ENCODE measurements at places on chromosomes 6 and 20. TPM values are rescaled to one million over a fixed set of nuclear protein-coding genes. Genes with fewer than 3 reads are reported as not detected.

EGFL8 gene
- total RNA-seq, result 13.6 TPM

- no peak for DNase-seq
Measured at GRCh38 chr20:31818376-31818908, 714 bp upstream of the MYLK2 start.

DNA sequence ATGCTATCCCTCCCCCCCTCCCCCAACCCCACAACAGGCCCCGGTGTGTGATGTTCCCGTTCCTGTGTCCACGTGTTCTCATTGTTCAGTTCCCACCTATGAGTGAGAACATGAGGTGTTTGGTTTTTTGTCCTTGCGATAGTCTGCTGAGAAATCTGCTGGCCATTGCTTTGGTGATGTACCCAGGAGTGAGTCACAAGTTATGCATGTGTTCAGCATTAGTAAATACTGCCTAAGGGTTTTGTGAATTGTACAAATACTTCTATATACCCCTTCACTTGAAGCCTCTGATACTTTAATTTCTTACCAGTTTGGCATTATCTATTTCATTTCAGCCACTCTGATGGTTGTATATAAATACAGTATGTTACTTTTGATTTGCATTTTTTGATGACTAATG lies 711.3 kb upstream of the GJE1 start:
- DNase-seq, result no peak

GRCh38 chr6:15905488-15906419 lies 223.1 kb upstream of the MYLIP start:
- no peak for DNase-seq

GRCh38 chr6:170114956-170115855 lies 175.7 kb downstream of the DLL1 start:
- DNase-seq, result no peak

DNA sequence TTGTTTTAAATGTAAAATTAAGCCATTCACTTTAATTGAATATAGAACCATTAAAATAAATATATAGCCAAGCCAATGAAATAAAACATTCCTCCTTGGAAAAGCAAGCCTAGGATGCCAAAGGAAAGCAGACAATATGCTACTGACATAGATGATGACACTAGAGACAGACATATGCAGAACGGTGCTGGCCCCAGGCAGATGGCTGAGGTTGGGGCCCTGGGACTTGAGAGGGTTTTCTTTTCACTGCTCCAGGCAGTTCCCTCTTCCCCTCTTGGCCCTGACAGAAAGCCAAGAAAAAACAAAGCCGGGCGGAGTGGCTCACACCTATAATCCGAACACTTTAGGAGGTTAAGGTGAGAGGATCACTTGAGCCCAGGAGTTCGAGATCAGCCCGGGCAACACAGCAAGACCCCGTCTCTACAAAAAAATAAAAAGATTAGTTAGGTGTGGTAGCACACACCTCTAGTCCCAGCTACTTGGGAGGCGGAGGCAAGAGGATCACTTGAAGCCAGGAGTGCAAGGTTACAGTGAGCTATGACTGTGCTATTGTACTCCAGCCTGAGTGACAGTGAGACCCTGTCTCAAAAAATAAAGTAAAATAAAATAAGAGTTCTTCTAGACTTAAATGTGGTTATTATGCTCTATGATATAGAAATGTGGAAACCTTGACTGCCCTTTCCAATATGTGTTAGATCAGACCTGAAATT lies 31.2 kb downstream of the FASTKD5 start:
- no peak for DNase-seq

- DNase-seq, result no peak
Measured at GRCh38 chr6:112296122-112296521, 41.8 kb upstream of the LAMA4 start.

GRCh38 chr6:137001977-137002302 lies 42.8 kb downstream of the IL20RA start:
- DNase-seq, result no peak

DNA sequence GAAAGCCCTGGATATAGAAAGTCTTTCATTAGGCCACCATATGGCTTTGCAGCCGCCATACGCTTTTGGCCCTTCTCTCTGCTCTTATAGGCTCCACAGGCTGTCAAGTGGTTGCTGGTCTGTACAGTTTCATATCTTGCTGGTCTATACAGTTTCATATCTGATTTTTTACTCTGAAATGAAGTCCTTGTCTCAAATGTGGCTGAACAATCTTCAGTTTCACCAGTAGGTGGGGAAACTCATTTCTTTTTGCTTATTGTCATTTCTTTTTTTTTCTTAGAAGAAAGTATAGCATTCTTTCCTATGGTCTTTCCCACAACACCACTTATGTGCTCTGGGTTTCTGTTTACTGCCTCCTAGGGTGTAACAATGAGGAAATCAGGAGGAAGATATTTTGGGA lies 771.4 kb upstream of the MMS22L start:
- DNase-seq, result no peak

GRCh38 chr6:142013287-142013686 lies 119.4 kb upstream of the GJE1 start:
- no peak for DNase-seq

DNA sequence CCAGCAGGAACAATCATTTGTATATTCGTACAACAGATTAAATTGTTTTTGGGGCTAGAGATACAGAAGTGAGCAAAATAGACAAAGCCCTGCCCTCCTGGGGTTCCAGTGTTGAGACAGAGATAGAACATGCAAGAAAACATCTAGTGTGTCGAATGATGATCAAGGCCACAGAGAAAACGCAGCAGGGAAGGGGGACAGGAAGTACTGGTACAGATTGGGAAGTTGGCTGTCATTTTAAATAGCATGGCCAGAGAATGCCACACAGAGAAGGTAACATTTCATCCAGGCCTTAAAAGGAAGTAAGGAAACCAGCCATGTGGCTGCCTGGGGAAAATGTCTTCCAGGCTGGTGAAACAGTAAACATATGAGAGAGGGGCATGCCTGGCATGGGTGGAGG lies 202.6 kb upstream of the MYLIP start:
- no peak for DNase-seq

Measured in mucosa of gallbladder (tissue), 1 donor.